ENCODE measurements at places on chromosomes 5 and 9.

- DNase-seq = no peak
These were observed 16.6 kb downstream of the SQSTM1 start for GRCh38 chr5:179837076-179838011.

DNA sequence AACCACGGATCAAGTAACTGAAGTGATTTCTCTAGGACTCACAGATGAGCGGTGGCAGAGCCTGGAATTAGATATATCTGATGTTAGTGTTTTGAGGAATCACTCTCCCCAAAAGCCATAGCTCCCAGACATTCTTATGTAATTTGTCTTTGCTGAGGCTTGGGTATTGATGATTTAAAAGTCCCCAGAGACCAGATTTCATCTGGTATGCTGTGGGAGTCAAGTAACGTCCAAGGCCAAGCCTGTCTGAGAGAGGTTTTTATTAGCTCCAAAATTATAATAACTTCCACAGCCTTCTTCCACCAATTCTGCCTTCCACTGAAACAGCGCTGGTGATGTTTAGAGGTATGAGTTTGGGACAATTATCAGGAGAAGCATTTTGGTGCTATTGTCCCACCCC is 21.3 kb upstream of the KCNIP1 start:
- no peak for DNase-seq

GRCh38 chr5:88732862-88733261 is 150.1 kb downstream of the MEF2C start:
- DNase-seq = no peak

DNA sequence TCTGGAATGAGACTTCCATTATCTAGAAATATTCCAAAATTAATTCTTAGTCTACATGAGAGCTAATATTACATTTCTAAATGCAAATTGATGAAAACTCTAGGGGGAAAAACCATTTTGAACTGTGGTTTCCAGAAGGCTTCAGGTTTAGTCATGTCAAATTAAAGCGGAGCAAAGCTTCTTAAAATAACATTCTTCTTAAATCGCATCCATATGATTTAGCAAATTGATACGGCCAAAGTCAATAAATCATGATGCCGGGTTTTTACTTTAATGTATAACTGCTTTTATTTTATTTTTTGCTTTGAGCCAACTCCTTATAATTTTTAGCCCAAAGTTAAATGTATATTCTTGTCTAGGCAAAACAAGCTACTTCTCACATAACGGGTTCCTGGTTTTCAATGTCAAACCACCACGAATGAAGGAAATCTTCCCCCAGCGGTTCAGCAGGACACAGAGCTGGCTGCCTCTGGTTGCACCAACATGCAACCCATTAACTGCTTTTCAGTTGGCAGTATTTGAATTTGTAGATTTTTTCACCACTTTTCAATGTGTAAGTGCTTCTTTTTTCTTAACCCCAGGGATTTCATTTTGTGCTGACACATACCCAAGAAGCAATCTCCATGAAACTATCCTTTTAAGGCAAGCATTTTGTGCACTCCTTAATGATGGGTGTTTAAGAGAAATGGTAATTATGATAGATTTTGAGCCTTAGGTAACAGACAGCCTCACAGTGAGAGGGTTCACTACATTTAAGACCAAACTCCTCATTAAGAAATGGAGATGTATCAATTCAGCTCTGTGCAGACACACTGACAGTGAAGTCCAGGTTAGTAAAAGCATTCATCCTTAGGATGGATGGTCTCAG is 35.5 kb downstream of the EFNA5 start:
- DNase-seq = no peak

DNA sequence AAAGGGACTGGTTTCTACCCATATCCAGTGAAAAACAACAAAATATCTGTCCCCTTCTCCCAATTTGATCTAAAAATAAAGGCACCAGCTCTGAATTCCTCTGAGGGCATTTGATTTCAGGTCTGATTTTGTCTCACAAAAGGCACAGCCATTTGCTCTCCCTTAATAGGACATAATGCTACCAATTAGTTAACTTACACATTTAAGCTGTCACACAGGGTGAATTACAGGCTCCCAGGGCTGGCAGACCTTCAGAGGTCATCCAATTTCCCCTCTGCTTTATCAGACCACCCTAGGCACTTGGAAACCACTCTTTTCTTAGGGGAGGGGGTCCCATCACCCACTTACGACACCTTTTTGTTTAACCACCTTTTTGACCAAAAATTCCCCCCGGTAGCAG is 319.9 kb downstream of the SPOCK1 start:
- DNase-seq = no peak

- DNase-seq = no peak
These were observed 88.3 kb downstream of the FSTL4 start for GRCh38 chr5:133523961-133524586.

DNA sequence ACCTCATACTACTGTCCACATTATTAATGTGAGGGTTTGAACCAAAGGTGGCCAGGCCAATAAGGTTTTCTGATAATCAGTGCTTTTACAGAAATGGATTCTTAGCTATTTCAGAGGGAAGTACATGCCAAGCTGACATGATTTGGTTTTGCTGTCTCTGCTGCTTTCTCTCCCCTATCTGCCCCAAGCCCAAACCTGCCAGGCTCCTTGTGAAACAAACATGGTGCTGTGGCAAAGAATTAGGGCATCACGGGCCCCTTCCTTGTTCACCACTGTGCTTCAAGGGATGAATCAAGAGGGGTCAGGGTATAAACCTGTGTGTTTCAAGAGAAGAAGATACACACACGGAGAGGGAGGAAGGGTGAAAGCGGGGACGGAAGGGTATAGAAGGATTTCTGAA is 41.3 kb upstream of the SMU1 start:
- DNase-seq = no peak

- DNase-seq = no peak
These were observed 177.1 kb downstream of the NFIB start for GRCh38 chr9:14136646-14137370.

DNA sequence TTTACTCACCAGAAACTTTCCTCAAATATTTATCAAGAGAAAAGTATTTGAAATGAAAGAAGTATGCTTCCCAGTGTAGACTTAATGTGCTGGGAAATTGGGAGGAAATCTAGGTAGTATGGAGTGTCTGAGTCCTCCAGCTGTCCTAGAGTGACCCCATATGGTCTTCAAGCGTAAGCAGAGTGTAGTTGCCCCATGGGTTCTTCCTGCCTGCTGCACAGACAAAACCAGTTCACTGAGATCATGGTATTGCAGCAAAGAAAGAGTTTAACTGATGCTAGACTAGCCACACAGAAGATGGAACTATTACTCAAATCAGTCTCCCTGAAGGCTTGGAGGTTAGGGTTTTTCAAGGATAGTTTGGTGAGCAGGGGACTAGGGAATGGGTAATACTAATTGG is 114.9 kb upstream of the PRLR start:
- DNase-seq = no peak

GRCh38 chr5:78640662-78641474 is 7.7 kb downstream of the LHFPL2 start:
- DNase-seq = no peak

- no peak for DNase-seq
These were observed 157.0 kb upstream of the RAI14 start for GRCh38 chr5:34499001-34499734.

Measured in stimulated activated CD4-positive, alpha-beta T cell treated with anti-CD3 and anti-CD28 coated beads, Interleukin-1b, Interleukin-23, amount 100 ng/mL, for 1 hour (primary cell).